ENCODE measurements at places on chromosomes 7 and 10.
A peak's percentile ranks its signal among the peaks of the same experiment; 100 is the strongest.

DNA sequence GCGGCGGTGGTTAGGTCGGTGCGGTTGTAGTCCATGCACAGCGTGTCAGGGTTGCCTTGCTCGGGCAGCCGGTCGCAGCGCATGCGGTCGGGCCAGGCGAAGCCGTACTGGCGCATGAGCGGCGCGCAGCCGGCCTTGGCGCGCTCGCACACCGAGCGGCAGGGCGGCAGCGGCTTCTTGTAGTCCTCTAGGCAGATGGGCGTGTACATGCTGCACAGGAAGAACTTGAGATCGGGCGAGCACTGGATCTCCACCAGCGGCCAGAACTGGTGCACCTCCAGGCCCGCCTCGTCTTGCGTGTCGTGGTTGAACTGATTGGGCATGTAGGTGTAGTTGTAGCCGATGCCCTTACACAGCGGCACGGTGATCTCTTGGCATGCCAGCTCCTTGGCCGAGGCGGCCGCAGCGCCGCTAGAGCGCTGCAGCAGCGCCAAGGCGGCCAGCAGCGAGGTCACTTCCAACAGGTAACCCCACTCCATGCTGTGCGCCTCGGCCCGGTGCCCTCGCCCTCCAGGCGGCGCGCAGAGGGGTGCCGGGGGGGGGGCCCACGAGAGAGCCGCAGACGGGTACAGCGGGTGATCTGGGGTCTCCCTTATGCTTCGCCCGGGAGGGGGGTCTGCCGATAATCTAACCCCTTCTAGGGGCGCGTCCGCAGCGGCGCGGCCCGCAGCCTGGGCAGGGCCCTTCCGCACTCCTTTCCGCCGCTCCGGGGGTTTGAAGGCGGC, 983 bp downstream of the FZD8 start:
- DNase-seq = peak; percentile 80

GRCh38 chr7:39811161-39811614, 138.9 kb upstream of the CDK13 start:
- DNase-seq = no peak

GRCh38 chr7:6443372-6443941, 4.3 kb downstream of the DAGLB start:
- no peak for DNase-seq

- DNase-seq = no peak
Measured at GRCh38 chr10:17866346-17866745, 57.2 kb downstream of the MRC1 start.

DNA sequence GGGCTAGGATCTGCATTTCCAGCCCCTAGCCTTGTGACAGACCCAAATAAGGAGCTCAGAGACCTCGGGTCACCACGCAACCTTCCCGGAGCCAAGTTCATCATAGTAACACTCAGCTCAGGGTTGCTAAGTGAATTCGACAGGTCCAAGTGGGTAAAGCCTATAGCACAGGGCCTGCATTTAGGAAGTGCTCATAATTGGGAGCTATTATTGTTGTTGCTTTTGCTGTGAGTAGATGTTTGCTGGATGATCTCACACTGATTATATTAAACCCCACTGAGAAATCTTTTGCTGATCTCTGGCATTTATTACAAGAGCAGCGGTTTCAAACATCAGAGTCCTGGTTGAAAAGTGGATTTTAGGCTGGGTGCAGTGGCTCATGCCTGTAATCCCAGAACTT, 20.3 kb upstream of the SAR1A start:
- DNase-seq = no peak

GRCh38 chr7:98520356-98520951, 96.6 kb upstream of the NPTX2 start:
- no peak for DNase-seq

DNA sequence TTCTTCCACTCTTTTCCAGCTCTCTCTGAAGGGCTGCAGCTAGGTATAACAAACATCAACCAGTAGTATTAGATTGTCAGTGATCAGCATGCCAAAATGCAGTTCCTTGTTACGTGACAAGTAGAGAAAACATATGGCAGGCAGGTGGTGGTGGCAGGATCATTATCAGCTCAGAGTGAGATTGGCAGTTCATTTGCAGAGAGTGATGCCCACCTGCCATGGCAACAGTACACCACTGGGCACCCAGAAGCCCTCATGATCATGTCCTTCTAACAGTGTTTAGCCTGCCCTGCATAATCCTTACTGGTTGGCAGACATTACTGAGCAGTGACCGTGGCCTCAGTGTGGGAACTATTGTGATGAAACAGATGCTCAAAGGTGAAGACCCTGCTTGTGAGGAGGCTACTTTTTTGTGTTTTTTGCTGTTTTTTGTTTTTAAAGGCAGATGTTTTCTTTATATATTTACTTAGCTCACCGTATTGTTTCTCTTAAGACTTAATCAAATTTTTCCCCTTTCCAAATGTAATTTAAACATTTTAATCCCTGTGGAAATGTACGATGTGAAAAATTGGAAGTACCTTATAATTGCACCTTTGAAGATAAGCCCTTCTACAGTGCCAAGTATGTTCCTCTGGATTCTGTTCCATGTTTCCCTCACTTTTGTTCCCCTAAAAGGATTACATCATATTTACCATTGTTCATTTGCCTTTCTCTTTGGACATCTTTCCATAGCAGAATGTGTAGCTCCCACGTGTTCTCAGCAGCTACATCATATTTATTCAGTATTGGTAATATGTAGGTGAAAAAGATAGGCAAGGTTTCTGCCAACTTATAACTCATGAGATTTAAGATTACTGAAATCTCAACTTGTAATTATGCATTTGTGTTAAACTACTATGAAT, 179.6 kb downstream of the SND1 start:
- no peak for DNase-seq

GRCh38 chr7:74454021-74454924, 567 bp downstream of the GTF2IRD1 start:
- no peak for DNase-seq

- DNase-seq = no peak
Measured at GRCh38 chr7:50317221-50317678, 12.7 kb downstream of the IKZF1 start.

DNA sequence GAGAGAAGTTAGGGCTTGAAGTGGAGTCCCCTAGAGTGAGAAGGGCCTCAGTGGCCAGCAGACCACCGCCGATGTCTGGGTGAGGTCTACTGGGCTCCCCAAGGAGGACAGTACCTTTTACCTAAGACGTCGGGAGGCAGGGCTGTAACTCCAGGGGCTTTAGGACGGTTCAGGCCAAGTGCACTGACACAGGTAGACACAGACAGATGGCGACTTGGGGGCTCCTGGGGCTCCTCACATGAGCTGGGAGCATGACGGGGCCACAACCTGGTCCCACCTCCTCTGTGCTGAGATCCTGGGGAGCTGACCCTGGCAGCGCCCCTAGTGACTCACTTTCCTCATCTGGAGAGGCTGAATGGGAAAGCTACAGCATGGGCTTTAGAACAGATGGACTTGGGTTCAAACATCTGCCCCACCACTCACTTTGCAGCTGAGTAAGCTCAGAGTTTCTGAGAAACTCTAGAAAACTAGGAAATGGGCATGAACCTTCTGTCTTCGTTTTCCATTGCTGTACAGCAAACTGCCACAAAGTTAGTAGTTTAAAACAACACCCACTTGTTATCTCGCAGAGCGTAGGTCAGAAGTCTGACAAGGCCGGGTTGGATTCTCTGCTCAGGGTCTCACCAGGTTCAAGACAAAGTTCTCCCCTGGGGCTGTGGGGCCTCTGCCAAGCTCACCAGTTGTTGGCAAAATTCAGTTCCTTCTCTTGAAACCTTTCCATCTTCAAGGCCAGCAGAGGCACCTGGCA, 4.7 kb upstream of the COMTD1 start:
- DNase-seq = no peak

All from H9 (cell line).